HCT116 (cell line): ENCODE measurements at places on chromosomes 6 and 20.

- DNase-seq, result no peak
These were observed 872.9 kb upstream of the SLC35B3 start for GRCh38 chr6:9308284-9308683.

GRCh38 chr6:36729161-36729524 is 31.5 kb downstream of the RAB44 start:
- DNase-seq, result no peak

DNA sequence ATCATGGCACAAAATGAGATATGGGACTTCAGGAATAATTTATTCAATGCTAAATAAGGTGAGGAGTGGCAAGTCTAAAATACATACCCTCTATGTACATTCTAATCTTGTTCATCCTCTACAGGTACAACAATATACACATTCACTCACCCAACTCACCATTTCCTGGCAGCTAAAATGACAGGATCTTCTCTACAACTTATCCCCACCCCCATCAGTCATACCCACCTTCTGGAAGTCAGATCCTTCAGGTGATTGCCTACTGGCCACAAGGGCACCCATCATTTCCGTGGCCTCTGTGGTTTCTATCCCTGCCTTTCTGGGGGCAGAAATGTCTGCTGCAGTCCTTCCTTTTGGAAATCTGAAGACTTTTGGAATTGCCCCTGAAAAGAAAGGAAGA is 22.8 kb upstream of the CRIP3 start:
- no peak for DNase-seq

DNA sequence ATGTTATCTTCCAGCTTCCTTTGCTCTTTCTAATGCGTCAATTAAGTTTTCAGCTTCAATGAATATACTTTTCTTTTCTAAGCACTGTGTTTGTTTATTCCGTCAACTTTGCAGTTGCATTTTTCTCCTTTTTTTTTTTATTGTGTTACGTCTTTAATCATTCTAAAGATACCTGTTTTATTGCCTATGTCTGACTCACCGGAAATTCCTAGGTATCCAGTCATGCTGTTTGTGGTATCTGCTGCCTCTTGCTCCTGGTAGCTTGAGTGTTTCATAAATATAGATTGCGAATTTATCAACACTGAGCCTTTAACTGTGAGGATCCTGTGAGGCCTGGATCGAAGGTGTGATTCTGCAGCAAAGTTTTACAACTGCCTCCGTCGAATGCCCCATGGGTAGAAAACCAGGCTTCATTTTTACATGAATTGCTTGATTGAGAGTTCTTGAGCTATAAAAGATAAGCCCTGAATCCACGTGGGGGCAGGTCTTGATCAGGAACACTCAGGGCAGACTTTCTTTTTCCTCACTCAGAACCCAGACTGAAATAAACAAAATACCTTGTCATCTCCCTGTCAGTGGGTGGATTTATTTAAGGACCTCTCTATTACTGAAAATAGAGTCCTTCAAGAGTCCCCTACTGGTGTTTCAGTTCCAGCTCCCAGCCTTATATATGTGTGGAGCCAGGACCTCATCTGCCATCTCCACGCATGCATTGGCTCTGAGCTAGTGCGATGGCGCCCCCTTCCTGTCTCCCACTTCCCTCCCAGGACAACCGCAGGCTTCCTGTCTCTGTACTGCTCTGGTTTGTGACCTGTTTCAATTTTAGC is 60.1 kb upstream of the LRRC1 start:
- peak; percentile 92 for DNase-seq

DNA sequence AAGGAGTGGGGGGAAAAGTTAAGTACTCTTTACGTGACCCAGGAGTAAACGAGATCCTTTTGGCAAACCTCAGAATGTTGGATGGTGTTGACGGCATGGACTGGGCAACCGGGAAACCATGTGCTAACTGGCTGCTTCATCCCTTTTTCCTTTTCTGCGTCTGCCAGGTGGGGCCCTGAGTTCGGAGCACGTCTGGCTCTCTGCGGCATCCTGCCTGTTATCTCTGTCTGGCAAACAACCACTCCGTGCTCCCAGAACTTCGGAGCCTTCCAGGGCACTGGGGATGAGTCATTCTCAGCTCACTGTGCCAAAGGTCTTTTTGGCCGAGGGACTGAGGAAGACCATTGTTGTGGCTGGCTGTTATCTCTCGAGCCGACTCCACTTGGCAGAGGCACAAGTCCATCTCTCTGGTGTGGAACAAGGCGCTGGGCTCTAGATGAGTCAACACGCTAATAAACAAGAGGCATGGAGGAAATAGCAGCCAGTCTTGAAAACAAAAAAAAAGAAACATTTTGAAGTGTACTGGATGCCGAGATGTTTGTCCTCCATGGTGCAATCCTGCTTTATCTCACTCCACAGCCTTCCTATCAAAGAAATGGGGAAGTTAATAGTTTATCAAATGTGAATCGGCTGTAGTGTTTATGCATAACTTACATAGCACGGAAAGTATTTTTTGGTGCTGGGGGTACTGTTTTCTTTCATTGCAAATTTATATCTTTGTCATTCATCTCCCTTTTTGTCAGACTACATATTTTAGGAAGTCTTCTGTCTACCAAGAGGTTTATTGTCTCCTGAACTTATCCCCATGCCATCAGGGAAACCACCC is 64.6 kb upstream of the TXNDC5 start:
- peak; percentile 95 for DNase-seq

DNA sequence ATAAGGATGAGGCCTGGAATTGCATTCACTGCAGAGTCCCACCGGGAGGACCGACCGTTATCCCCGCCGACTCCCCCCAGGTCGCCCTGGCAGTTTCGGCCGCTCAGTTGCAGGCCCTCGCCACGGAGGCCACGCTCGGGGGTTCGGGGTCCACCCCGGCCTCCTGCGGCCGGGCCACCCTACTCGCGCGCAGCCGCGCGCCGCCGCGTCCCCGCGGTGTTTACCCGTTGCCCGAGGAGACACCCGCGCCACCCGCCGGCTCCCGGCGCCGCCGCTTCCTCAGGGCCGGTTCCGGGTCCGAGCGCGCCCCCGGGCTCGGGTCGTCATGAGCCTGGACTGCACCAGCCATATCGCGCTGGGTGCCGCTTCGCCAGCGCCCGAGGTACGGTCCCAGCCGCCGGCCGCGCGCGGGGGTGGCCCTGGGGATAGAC is at the start of gene CCDC170:
Gene CCDC170, plus strand, starts transcription at position 214 of the 431 bp plus-strand sequence. Its CDS starts 112 bp downstream, at position 326.
- DNase-seq, result no peak

DNA sequence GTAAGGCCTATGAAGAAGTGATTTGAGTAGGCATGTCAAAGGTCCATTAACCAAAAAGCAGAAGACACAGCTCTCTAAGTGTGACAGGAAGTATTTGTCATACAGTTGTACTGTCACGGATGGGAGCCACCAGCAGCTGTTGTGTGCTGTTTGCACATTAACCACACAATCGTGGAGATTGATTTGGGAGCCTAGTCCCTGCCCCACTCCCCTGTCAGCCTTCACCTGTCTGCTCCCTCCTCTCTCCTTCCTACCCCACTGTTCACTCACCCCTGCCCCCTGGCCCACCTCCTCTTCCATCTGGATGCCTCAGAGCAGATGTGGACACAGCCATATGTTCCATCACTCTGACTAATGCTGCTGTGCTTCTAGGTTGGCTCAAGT is 124.7 kb upstream of the SPACA1 start:
- DNase-seq, result no peak

DNA sequence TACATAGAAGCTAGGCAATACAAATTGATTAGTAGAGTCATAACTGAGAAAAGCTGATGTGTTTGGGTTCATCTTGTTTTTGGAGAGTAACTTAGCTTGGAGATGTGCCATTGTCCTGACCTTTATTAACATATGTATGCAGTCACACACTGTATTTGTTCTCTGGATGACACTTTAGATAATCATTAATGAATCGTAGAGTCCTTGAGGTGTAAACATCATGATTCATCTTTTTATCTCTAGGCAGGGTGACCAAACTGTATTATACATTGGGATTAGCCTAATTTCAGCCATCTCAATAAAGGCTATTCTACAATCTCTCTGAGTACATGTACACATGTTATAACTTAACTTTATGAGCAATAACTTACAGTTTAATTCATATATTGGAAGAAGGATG is 3.6 kb upstream of the MTCL3 start:
- DNase-seq, result no peak

DNA sequence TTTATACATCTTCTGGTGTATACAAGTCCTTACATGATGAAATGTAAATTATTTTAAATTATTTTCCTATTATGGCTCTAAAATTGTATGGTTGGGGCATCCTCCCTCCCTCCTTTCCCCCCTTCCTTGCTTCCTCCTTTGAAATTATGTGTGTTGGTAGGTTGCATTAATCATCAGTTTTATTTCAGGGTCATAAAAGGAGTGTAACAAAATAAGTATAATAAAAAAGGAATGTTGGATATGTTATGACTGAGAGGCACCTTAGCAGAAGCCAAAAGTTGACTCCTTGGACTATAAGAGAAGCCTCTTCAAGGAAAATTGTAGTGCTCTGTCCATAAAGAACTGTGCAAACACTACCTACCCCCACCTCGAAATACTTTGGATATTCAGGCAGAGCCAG is 46.6 kb upstream of the PTPRK start:
- DNase-seq, result no peak

DNA sequence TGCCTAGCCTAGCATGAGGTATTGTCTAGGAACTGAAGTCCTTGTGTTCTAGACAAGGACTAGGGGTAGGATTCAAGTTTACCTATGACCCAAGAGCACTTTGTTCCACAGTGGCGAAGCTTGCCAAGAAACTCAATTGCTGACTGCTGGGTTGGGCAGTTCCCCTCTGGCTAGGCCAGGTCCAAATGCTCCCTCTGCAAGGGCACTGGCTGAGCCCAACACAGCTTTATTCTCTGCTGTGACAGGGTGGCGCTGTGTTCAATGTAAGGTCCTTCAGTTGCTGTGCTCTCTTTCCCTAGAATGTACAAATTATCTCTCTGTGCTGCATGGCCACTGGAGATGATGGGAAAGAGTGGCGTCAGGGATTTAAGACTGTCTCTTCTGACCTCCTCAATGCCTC is 950.8 kb downstream of the HACE1 start:
- no peak for DNase-seq

DNA sequence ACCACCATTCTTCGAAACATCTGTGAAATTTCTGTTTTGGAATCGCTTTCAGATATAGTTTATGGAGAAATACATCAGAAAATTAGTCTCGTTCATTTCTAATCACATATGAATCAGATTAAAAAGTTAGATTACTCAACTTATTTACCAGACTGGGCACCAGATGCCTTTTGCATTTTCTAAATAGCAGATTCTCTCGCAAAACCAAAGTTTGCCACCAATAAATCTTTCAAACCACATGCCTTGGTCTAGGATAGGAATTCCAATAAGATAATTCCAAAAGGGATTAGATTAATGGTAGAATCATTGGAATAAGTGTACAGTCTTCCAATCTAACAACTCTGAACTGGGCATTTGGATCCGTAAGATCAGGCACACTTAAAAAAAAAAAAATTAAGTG is 160.4 kb upstream of the TAB2 start:
- DNase-seq, result no peak

DNA sequence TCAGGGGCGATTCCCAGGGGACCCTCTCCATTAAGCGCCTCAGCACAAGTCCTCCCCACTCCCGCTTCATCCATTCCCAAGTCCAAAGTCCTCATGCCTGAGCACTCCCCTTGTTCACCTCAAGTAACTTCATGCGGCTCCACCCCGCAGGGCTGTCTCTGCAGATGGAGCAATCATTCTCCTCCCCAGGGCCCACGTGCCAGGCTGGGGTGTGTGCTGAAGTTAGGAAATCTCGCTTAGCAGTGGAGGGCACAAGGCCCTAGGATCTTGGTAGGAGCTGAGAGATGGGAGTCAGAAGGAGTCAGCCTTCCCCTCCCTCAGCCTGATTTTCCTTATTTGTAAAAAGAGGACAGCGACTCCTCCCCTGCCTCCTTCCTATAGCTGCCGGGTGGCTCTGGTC is 3.5 kb downstream of the TGM3 start:
- no peak for DNase-seq

GRCh38 chr6:7904654-7905319 is 5.8 kb downstream of the TXNDC5 start:
- no peak for DNase-seq

GRCh38 chr6:166355552-166355951 is 13.2 kb upstream of the SFT2D1 start:
- no peak for DNase-seq

DNA sequence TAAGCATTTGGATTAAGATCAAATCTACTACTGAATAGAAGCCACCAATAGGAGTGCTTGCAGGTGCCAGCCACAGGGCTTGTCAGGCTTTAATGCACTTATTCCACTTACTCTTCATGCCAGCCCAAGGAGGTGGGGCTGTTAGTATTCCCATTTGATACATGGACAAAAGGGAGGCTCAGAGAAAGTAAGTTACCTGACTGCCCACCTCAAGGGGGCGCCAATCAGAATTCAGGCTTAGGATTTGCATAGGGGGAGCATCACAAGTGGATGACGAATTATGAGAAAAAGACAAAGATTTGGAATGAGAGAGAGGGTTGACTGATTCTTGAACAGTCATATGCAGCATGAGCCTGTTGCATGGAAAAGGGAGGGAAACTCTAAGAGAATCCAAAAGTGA is 188.4 kb upstream of the TSHZ2 start:
- DNase-seq, result no peak

GRCh38 chr6:18414116-18414515 is 27.0 kb downstream of the RNF144B start:
- no peak for DNase-seq

GRCh38 chr20:11902285-11902697 is 15.4 kb upstream of the BTBD3 start:
- DNase-seq, result no peak

GRCh38 chr6:31727717-31728671 is 1.1 kb downstream of the DDAH2 start:
- DNase-seq, result no peak

- no peak for DNase-seq
These were observed 57.6 kb upstream of the CCDC28A start for GRCh38 chr6:138716013-138716412.

DNA sequence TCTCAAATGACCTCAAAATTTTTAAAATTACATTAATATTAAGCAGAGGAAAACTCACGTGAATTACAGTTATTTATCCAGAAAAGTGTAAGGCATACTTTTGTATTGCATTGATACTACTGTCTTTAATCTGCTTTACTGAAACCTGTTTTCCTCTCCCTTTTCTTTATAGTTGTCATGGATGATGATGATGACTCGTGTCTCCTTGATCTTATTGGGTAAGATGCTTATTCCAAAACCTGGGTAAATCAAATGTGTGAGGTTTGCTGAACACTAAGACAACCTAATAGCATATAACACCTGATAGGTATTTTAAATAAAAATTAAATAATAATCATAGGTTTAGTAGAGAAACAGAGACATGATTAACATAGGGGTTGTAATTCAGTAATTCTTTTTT is 40.0 kb downstream of the BICRAL start:
- DNase-seq, result no peak
